Fibroblast of the aortic adventitia (primary cell): ENCODE measurements at places on chromosomes 12 and 14.

DNA sequence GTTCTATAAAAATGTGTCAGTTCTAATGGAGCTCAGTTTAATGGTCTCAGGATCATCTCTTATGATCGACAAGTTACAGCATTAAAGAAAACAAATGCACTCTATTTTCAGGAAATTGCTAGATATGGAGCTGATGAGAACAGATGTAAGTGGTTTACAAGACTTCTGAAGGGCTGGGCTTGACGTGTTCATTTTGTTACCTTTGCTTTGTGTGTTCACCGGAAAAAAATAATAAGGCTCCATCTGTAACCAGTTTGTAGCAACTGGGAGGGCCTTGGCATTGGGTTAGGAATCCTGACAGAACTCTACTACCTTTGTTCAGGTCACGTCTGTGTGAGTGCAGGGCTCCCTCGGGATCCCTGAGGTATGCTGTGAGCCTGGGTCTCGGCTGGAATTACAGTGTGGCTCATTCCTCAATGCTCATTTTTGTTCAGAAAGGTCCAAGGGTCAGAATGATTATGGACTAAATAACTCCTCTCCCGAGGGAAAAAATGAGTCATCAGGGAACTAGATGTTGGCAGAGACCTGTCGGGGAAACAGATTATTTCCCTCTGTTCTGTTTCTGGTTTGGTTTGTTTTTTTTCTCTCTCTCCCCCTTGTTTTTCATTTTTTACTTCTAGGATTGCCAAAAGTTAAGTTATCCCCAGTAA is 158.0 kb downstream of the SLC5A8 start:
- DNase-seq = peak; percentile 99

DNA sequence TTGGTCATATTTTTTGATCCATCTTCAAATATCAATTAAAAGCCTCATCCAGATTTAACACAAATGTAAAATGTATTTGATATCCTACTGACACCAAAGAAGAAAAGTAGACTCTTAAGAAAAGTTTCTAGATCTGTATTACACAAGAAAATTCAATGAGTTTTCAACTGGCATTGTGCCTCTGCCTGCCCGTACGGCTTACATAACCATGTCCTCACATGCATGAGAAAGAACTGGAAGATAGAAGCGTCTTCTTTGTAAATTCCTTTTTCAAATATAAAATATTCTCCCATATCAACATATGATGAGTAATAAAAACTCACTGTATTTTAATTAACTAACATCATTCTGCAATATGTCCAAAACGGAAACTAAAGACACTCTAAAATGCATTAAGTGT is 7.2 kb downstream of the ANKS1B start:
- peak; percentile 11 for DNase-seq

- no peak for DNase-seq
Observed at GRCh38 chr12:15274561-15274967, 47.7 kb upstream of the PTPRO start.

DNA sequence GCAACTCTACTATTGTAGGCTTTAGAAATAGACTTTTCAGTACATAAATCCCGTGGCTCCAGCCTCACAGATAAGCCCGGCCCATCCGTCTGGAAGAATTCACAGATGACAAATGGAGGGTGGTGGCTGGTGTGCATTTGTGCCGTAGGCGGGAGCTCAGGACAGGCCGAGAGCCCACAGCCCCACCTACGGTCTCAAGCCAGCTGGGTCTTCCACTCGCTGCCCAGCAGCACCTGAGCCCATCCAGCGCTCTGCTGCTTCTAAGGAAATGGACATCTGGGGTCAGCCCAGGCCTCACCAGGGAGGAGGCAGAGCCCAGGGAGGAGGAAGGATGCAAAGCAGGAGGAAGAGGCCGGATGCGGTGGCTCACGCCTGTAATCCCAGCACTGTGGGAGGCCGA is 72.8 kb downstream of the KIF26A start:
- DNase-seq = no peak

DNA sequence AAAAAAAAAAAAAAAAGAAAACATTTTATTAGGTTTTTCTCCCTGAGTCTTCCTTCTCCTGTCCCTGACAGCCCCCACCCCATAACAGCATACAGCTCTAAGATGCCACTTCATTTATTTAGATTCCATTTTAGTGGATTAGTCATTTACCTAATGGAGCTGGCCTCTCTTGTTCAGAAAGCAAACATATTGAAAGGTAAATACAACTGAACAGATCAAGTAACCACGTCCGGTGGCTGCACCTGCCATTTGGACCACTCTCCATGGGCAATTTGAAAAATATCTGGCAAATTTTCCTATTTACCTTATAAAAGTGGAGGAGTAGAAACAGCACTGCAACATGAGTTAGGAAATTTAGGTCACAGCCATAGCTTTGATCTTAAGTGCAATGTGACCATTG is 254.6 kb downstream of the C12orf42 start:
- no peak for DNase-seq

GRCh38 chr14:64510825-64511671 is 6.5 kb downstream of the ZBTB1 start:
- peak; percentile 80 for DNase-seq

DNA sequence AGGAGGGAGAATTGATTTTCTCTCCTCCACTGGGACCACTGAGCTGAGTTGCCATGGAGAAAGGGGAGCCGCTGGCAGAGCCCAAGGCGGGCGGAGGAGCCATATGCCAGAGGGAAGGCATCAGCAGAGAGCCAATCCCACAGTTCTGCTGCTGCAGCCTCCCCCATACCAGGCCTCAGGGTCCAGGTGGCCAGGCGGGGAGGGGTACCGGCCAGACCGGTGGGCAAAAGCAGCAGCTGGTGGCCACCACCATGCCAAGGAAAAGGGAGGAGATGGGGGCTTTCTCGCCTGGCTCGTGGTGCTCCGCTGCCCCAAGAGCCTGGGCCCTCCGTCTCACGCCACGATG is 72.8 kb downstream of the PITPNM2 start:
- DNase-seq = no peak

- no peak for DNase-seq
Observed at GRCh38 chr12:102992297-102992696, 34.8 kb downstream of the ASCL1 start.

- DNase-seq = peak; percentile 53
Observed at GRCh38 chr14:36852981-36853691, 191.5 kb downstream of the PAX9 start.

DNA sequence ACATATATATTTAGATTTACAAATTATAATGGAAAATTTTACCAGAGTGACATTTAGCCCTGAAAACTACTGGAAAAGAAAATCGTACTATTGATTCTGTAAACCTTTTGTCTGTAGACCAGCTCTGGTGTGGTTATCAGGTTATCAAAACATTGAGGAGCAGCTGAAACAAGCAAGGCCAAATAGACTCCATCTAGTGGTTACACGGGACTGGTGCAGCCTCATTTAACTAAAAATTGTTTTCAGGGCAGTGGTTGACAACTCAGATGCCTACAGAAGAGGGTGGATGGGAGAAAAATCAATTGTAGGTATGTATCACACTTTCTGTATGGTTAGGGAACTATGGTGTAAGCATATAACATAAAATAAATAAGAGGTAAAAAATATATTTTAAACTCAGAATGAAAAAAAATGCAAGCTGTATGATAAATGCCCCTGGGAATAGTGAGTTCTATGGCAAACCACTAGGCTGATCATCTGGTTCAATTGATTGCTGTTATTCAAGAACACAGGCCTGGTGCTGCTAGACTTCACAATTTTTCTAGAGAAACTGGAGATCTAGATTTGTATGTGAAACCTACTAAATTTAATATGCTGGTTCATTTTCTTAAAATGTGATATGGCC is 51.2 kb downstream of the ACSS3 start:
- peak; percentile 62 for DNase-seq

GRCh38 chr14:92540472-92541048 is 27.0 kb downstream of the RIN3 start:
- DNase-seq = peak; percentile 100

GRCh38 chr14:81348061-81348460 is 52.1 kb downstream of the STON2 start:
- DNase-seq = no peak

DNA sequence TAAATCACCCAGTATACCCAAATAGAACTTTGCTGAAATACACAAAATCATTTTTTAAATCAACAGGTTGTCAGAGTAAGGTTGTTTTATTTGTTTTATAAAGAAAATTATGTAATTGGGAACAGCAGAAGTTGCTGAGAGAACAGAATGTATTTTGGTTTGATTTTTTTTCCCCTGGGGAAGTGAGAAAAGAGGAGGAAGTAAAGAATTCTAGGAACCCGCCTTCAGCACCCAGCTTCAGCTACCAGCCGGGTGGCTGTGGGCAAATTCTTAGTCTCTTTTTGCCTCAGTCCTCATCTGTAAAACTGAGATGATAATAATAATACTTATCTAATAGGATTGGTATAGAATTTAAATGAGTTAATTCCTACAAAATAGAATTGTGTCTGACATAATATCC is 119.4 kb downstream of the SRGAP1 start:
- DNase-seq = no peak

GRCh38 chr12:84973026-84973425 is 60.4 kb upstream of the SLC6A15 start:
- DNase-seq = no peak

- DNase-seq = no peak
Observed at GRCh38 chr12:108060903-108061302, 68.2 kb upstream of the WSCD2 start.

DNA sequence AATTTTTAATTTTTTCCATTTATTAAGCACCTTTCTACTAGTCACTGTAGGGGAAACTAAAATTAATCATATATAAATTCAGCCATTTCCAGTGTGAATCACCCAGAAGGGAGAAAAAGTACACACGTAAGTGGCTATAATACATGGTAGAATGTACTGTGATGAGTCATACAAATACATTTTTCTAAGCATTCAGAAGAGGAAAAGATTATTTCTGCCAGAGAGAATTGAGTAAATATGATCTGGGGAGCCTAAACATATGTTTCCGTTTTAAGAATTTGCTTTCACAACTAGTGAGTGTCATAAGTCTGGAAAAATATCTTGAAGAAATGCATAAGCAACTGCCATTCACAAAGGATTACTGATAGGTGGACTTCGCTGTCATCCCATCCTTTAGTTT is 102.8 kb downstream of the TGFB3 start:
- DNase-seq = peak; percentile 91

DNA sequence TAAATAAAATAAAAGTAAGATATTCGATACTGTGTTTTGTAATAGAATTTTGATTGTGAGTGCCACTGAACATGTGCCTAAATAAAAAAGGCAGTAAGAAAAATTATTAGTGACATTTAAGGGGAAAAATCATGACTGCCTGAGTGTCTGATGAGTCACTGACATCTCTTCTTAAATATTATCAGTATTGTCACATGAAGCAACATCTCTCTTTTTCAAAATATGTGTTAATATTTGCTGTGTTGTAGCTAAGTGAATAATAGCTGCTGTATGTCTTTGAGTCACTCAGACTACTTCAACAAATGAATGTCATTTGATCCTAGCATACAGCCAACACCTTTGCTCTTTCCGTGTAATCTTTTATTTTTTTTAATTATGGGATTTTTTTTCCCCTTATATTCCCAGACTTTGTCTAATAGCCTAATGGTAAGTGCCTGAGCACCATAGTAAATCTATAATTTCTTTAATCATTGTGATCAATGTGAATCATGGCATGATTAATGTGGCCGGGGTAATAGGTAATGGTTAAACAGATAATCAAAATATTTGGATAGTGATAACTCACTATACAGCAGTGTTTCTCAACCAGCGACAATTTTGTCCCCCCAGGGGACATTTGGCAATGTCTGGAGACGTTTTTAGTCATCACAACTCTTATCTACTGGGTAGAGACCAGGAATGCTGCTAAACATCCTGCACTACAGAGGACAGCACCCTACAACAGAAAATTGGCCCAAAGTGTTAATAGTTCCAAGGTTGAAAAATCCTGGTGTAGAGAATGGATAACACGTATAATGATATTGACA is 11.7 kb upstream of the OTX2 start:
- DNase-seq = no peak

DNA sequence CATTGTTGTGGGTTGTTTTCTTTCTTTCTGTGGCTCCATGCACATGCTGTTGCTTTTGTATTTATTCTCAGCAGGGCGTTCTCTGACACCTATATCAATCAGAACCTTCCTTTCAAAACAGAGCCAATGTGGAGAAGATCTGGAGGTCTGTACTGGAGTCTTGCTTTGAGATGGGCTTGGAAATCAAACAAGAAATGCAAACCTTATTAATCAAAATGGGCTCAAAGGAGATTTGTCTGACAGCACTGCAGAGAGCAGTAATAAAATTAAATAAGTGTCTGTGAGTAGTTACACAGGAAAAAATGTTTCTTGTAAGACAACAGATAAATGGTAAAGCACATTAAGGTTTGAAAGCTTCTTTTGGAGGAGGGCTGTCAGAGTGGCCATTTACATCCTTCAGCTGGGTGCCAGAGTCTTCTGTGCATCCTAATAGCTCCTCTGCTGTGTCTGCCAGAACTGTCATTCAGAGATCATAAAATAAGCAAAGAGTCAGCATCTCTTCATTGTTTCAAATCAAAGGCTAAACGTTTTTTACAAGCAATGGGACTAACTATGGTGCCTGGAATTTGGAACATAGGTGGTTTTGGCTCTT is 414.3 kb downstream of the NAV3 start:
- DNase-seq = no peak

GRCh38 chr12:29640589-29641345 is 143.0 kb downstream of the TMTC1 start:
- peak; percentile 57 for DNase-seq

DNA sequence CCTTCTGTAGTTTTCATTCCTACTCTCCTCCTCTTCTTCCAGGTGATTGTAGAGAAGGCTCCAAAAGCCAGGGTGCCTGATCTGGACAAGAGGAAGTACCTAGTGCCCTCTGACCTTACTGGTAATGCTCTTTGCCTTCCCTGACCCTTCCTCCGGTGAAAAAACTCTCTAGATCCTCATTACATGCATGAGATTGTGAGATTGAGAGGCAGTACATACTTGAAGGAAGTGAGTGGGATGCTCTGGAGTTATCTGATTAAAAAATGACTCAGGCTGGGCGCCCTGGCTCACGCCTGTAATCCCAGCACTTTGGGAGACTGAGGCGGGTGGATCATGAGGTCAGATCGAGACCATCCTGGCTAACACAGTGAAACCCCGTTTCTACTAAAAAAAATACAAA is 5.3 kb downstream of the GABARAPL1 start:
- DNase-seq = no peak

- DNase-seq = no peak
Observed at GRCh38 chr14:62247266-62247665, 485.0 kb downstream of the SNAPC1 start.

GRCh38 chr14:77026166-77026929 is 2.2 kb downstream of the IRF2BPL start:
- DNase-seq = peak; percentile 62

DNA sequence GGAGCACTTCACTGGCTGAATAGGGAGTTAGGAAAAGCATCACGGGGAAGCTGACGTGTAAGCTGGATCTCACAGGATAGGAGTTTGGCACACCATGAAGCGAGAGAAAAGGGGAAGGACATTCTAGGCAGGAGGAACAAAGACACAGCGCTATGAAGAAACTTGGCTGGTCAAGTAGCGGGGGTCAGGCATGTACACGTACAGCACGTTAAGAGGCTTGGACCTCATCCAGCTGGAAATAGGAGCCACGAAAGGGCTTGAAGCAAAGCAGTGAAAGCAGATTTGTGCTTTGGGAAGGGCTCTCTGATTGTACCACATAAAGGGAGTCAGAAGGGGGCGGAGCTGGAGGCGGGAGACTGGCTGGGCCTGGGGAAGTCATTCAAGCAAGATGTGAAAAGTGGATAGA is 19.6 kb upstream of the GALNT8 start:
- peak; percentile 93 for DNase-seq

GRCh38 chr12:130152386-130152785 is 9.9 kb upstream of the FZD10 start:
- no peak for DNase-seq

GRCh38 chr14:33030386-33030785 is 91.7 kb downstream of the NPAS3 start:
- no peak for DNase-seq

- no peak for DNase-seq
Observed at GRCh38 chr12:2586156-2587038, 208.4 kb upstream of the FKBP4 start.
